ENCODE measurements at places on chromosomes 2 and 18.
A peak's percentile ranks its signal among the peaks of the same experiment; 100 is the strongest.

GRCh38 chr2:523698-524270 lies 153.4 kb downstream of the TMEM18 start:
- DNase-seq = no peak

DNA sequence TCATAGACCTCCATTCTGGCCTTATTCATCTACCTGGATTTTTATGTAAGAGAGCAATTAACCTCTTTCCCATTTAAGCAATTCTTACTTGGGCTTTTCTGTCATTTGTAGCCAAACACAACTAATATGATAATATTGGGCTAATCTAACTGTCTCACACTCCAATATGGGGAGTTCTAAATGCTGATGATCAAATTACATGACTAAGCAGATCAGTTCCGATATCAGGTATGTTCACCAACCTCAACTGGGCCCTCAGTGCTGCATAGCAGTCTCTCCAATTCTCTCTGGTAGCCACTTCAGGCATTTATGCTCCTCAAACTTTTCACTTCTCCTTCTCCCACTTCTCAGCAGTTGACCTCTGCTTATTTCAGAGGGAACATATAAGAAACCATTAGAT lies 61.0 kb upstream of the VPS54 start:
- DNase-seq = no peak

DNA sequence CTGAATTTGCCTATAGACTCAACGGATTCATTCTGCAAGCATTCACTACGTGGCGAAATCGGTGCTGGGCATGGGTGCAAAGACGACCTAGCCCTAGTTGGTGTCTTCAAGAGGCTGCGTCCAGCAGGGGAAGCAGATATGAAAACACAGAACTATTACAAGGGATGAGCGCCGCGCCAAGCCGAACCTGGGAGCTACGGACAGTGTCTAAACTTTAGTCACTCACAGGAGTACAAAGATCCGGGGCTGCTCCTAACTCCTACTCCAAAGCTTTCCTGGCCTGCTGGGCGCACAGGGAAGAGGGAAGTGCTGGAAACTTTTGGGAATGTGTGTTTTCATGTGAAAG lies 732 bp upstream of the ANXA4 start:
- DNase-seq = peak; percentile 35

- peak; percentile 22 for DNase-seq
Measured at GRCh38 chr2:1769703-1770422, 25.5 kb upstream of the PXDN start.

GRCh38 chr2:63425606-63426005 lies 162.7 kb downstream of the WDPCP start:
- DNase-seq = no peak

GRCh38 chr2:104825124-104825865 lies 28.6 kb upstream of the POU3F3 start:
- DNase-seq = no peak

DNA sequence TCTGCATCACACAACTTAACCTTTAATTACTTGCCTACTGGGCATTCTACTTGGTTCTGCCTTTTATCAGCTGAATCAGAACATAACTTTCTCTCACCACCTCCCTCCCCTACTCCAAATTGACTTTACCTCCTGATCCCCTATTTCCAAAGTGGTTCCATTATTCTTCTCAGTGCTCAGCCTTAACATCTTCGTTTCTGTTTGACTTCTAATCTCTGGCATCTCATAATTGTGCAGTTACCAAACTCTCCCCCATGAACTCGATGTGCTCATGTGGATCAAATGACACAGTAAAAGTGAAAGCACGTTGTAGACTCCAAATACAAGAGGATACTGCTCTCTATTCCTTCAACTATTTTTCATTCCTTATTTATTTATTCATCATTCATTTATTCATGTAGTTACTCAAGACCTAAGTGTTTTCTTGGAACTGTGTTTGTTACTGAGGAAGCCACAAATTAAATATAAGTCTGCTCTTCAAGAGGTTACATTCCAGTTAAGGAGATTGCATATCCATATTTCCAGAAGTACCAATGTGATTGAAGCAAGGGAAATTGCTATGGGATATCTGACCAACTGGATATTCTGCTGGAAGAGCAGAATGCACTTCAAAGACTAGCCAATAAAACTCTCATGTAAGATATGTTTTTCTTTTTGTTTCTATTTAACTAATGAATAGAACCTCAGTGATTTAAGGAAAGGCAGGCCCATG lies 158.8 kb downstream of the TMEFF2 start:
- DNase-seq = no peak

DNA sequence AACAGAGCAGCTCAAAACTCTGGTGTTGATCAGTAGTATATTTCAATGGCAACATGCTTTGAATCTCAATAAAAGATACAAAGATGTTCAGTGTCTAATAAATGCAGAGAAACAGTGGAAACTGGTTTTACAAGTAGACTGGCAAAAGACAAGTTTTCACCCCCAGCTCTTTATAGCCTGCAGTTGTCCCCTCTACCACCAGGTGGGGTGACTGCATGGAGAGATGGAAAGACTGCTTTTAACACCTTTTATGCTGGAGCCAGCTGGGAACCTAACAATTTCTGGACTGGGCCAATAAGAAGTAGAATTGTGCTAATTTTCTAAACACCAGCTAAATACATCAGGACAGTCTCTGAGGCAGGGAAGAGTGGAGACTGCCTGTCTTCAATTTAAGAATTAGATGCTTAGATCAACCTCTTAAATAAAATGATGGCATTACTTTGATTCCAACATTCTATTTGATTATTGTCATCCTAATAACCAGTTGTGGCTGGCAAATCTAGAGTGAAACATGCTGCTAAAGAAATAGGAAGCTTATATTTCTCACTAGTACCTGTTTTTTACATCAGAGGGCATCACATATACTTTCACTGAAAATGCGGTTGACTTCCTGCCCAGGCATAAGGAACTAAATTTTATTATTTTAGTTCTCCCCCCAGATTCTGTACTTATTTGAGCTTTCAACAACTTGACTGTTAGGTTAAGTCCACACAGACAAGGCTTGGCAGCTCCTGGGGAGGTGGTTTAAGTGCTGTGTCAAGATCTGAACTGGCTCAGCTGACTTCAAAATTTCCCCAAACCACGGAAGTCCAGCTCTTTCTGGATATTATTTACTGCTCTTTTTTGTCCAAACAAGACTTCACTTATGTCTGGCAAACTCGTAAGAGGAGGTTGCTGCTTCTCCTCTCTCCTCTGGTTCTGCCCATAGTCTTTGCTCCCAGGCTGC lies 140.5 kb downstream of the TPGS2 start:
- no peak for DNase-seq

- DNase-seq = peak; percentile 3
Measured at GRCh38 chr2:102489646-102490045, 16.6 kb downstream of the SLC9A4 start.

GRCh38 chr2:234146087-234146826 lies 95.8 kb downstream of the SPP2 start:
- DNase-seq = no peak

- no peak for DNase-seq
Measured at GRCh38 chr2:207240649-207241048, 74.9 kb upstream of the KLF7 start.

GRCh38 chr2:242069018-242069417 lies 199.5 kb downstream of the RTP5 start:
- no peak for DNase-seq

GRCh38 chr18:2964361-2965010 lies 48.5 kb downstream of the LPIN2 start:
- DNase-seq = no peak

- DNase-seq = no peak
Measured at GRCh38 chr2:119438128-119438656, 6.5 kb downstream of the TMEM37 start.

- DNase-seq = no peak
Measured at GRCh38 chr18:3878401-3878800, 428.4 kb downstream of the TGIF1 start.

DNA sequence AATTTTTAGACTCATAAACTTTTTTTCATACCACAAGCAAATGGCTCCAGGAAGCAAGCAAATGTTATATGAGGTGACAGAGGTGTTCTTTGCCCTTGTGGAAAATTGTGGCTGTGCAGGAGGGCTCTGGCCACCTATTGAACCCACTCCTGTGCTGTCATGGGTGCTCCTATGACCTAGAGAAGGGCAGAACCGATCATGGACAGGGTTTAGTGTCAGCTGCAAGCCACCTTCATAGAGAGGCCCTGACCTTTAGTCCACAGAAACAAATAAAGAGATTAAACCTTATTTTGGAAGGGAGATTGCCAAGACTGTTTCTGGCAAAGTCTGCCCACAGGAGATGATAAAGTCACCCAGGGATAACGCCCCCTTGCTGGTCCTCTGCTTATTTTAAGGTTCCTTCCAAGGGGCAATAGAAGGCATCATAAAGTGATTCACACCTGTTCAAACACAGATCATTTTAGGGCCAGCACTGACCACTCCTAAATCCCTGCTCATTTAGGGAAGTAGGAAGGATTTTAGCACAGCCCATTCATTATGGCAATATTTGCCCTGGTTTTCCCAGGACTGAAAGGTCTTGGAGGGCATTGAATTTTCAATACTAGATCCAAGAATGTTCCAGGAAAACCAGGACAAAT lies 26.1 kb upstream of the STAT4 start:
- no peak for DNase-seq

DNA sequence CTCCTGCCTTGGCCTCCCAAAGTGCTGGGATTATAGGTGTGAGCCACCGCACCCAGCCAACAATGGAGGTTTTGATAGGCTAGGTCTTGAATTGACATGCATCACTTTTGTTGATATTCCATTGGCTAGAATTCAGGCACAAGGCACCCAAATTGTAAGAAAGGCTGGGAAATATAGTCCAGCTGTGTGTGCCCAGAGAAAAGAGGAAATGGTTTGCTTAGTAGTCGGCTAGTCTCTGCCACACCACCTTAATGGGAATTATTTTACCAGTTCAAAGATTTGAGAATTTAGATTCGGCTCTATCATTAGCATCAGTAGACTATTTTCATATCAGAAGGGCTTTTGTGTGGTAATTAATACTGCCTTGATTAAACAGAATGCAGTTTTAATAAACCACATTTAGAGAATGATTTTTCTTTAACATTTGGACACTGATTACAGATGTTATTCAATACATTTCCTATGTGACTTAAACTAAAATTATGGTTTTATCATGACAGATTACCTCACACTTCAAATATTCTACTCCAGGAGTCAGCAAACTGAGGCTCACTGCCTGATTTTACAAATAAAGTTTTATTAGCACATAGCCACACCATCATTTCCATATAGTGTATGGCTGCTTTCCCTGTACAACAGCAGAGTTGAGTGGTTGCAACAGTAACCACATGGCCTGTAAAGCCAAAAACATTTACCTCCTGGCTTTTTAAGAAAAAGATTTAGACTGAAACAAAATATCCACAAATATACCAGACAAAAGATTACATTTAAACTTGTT lies 27.4 kb downstream of the DBI start:
- no peak for DNase-seq

- no peak for DNase-seq
Measured at GRCh38 chr18:78021196-78021595, 771.5 kb downstream of the GALR1 start.

DNA sequence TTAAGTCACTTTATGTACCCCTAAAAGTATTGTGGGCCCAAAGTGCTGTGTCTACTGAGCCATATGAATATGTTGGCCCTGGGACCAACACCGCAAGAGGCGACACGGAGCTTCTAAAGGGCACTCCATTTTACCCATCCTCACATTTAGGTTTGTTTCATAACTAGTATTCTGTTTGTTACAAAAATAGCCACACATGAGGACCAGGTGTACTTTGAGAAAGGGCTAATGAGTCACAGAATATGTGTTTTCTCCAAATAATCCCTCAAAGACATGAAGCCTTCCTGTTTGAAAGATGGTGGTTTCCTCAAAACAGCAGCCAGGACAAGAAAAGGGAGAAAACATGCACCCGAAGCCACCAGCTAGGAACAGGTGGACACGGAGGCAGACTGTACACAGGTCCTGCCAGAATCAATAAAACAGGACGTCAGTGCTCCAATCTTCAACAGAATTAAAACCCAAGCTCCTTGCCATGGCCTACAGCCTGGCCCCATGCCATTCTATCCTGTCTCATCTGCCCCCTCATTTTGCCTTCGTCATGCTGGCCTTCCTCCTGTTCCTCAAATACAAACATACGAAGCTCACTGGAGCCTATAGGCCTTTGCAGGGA lies 21.8 kb upstream of the GRB14 start:
- no peak for DNase-seq

- no peak for DNase-seq
Measured at GRCh38 chr18:36724591-36725001, 104.2 kb downstream of the TPGS2 start.

DNA sequence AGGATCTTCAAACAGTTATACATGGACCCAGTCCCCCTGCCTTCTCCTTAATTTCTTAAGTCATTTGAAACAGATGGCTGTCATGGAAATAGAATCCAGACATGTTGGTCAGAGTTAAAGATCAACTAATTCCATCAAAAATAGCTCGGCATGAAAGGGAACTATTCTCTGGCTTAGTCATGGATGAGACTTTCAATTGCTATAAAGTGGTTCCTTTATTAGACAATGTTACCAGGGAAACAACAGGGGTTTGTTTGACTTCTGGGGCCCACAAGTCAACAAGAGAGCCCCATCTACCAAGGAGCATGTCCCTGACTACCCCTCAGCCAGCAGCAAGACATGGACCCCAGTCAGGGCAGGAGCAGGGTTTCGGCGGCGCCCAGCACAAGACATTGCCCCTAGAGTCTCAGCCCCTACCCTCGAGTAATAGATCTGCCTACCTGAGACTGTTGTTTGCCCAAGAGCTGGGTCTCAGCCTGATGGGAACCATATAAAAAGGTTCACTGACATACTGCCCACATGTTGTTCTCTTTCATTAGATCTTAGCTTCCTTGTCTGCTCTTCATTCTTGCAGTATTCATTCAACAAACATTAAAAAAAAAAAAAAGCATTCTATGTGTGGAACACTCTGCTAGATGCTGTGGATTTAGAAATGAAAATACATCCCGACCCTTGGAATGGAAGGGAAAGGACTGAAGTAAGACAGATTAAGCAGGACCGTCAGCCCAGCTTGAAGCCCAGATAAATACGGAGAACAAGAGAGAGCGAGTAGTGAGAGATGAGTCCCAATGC lies 4.6 kb downstream of the TTR start:
- no peak for DNase-seq

DNA sequence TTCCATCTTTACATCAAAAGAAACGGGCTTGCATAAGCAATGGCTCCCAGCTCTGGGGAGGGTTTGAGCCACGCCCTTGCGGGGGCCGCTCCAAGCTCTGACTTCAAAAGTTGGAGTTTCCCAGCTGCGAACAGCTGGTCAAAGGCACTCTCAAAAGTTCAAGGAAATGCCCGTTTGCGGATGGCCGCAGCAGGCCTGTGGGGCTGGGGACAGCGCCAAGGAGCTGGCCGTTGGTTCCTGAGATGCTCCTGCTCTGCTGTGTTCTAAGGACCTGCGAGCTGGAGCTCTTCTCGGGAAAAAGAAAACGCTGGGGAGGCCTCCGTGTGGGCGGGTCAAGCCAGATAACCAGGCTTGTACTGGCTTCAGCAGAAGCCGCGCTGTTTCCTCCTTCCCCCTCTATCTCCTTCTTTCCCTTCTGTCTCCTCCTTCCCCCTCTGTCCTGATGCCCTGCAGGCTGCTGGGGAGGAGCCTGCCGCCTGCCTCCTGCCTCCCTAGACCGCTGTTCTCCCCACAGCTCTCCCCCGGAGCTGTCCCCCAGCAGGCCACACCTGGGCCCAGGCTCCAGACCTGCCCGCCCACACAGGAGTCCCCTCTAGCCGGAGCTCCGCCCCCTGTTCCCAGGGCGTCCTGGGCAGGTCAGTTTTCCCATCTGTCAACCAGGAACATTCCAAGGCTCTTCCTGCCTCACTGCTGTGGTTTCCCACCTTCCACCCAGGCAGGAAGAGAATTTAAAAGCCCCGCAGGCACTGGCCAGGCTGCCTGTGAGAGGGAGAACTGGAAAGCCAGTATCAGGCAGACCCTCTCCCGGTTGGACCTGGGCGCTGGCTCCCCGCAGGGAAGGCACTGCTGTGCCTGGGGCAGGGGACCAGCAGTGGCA lies 14.1 kb downstream of the KLF11 start:
- no peak for DNase-seq
